ENCODE measurements at places on chromosomes 16 and 17.
A peak's percentile ranks its signal among the peaks of the same experiment; 100 is the strongest.

GRCh38 chr16:19830902-19831560, 53.6 kb downstream of the GPRC5B start:
- no peak for DNase-seq

DNA sequence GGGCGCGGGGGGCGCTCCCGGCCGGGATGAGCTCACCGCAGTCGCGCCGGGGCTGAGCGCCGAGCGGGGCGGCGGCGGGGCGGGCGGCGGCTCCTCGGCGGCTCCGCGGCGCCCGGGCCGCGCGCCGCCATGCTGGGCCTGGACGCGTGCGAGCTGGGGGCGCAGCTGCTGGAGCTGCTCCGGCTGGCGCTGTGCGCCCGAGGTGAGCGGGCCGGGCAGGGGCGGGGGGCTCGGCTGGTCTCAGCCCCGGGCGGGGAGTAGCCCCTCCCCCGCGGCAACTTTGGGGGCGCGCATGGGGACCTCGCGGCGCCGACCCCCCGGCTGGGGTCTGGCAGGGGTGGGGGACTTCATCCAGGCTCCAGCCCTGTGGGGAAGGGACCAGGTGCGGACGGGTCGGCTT, at the start of gene ARHGDIG:
TSS of gene ARHGDIG (plus strand) at position 40 of the 400 bp plus-strand sequence. CDS start at position 130, 90 bp downstream.
- DNase-seq, result no peak

DNA sequence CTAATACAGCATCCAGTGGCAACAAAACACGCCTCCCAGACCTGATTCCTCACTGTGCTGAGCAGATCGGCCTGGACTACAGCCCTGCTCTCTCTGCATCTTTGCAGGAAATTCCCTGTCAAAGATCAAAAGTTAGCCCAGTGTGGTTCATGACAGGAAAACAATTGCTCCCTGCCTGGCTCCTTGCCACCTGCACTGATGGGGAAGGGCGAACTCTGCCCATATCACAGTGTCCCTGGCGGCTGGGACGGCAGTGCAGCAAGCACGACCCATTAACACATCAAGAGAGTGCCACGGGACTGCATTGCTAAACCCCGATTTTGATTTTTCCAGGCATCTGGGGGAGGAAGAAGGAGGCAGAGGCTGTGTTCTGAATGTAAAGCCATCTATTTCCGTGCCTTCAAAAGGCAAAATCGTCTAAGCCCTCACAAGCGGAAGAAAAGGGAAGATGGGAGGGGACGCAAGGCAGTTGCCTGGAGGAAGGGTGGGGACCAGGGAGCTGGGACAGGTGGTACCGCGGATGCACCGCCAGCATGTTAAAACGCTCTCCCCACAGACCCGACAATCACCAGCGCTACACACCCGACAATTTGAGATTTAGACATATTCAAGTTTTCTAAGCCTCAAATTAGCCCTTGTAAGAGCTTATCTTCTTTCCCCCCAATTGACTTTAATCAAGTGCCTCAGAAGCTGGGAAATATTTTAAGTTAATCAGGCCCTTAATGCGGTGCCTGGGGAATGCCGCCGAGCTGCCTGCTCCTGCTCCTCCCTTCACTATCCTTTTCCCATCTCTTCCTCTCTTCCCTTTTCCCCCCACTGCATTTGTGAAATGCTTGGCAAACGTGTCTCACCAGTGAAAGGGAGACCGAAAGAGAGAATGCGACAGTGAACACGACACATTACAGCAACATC, 238.8 kb upstream of the CDH5 start:
- no peak for DNase-seq

DNA sequence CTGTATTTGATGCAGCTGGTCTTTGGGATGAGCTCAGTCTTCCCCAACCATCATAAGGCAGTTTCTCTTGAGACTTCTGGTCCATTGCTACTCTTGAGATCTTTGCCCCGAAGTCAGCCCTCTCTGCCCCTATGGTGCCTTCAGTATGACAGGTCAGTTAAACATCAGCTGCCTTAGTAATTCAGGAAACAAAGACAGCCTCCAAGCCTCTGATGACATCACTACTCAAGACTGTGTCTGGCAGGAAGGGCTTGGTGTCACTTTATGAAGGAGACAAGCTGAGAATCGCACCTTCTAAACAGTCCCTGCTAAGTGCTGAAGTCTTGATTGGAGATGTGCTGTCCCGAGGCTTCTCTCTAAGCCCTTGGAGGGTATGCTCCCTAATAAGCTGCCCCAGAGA, 104.9 kb upstream of the TBX2 start:
- DNase-seq, result peak; percentile 74

DNA sequence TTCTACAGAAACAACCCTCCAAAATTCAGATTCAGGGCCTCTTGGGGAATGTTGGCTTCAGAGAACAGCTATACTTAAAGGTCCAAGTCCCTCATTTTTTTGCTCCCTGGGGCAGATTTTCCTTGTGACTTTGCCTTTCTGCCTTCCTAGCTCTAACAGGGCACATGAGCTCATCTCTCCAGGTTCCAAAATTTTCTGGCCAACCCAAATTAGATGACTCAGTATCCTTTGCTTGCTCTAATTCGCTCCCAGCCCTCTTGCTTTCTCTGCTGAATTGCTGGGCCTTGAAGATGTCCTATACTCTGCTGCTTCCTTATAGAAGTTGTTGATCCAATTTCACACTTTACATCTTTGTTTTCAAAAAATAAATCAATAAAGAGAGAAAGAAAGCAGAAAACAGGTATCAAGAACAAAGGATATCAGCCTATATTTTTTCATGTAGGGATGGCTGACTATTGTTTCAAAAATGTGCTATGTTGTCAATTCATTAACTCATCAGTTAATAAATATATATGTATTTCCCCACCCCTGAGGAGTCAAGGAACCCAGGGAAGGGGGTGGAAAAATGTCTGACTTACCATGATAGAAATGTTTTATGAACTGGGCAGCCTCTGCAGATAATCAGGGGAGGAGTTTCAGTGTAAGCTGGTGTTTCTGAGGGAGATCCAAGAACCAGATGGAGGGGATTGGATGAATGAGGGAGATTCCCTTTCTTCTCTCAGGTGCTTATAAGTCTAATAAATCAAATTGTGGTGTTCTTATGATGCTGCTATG, 1.0 kb upstream of the KRTAP4-2 start:
- no peak for DNase-seq

- no peak for DNase-seq
These were observed 2.7 kb upstream of the C16orf74 start for GRCh38 chr16:85753559-85753958.

DNA sequence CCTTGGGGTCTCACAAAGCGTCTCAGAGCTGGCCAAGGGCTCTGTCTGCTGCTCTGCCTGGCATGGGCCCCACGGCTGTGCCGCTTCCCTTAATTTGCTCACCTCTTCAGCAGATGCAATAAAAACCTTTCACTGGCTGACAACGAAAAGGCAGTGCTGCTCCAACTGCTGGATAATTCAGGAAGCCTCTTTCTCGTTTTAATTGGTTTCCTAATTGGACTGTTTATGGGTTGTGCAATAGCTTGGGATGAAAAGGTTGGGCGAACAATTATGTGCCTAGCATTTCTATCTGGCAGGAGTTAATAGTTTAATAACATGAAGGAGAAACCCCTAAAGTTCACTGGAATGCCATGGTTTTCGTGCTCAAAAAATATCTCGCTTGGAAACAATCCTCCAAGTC, 234.1 kb upstream of the IRX5 start:
- DNase-seq, result no peak

DNA sequence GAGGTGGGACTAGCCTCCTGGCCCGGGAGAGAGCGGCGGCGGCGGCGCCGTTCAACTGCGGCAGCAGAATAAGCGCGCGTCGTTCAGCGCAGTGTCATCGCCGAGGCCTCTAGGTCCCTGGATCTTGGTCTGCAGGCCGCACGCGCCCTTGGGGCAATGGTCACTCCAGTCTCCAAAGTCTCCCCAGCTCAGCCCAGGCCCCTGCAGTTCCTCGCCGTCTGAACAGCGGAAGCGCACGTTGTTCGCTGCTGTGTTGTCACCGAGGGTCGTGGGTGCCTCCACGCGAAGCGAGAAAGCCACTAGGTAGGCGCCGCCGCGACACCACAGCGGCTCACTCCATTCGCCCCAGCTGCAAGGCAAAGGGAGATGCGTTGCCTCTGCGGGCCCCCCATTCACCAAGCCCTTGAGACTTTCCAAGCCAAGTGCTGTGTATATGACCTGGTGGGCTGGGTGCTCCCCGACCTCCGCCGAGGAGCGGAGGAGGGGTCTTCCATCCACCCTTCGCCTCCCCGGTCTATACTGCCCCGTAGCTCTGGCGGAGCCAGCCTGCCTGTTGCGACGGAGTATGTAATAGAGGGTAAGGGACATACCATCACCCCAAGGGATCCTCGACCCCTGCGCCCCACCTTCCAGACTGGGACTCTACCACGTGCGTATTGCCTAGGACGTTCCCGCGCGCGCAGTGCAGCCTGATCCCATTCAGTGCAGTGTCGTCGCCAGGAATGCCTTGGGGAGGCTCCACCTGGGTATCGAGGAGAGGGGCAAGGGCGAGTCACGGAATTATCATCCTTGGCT, 656 bp downstream of the VMO1 start:
- DNase-seq, result no peak

GRCh38 chr16:87457709-87458423, 35.0 kb downstream of the ZCCHC14 start:
- DNase-seq, result peak; percentile 96

GRCh38 chr17:11840052-11840451, 157.2 kb downstream of the ZNF18 start:
- DNase-seq, result no peak

GRCh38 chr17:5044630-5045029, 9.4 kb upstream of the SLC52A1 start:
- no peak for DNase-seq

GRCh38 chr17:19644493-19645210, 3.9 kb upstream of the ALDH3A2 start:
- DNase-seq, result no peak

DNA sequence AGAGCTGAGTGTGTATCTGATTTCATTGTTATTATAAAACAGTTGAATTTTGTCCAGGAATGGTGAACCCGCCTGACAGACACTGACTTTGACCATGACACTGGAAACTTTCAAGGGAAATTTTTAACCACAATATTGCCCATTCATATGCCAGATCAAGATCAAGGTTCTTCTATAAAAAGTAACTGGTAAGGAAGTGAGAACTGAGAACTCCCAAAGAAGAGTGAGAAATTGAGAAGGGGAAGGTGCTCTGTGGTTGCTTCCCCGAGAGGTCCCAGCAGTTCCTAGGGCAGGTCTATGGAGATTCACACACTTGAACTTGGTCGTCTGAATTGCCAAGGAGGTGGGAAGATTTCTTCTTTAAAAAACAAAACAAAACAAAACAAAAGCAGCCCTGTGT, 27.3 kb downstream of the SLC6A4 start:
- no peak for DNase-seq

DNA sequence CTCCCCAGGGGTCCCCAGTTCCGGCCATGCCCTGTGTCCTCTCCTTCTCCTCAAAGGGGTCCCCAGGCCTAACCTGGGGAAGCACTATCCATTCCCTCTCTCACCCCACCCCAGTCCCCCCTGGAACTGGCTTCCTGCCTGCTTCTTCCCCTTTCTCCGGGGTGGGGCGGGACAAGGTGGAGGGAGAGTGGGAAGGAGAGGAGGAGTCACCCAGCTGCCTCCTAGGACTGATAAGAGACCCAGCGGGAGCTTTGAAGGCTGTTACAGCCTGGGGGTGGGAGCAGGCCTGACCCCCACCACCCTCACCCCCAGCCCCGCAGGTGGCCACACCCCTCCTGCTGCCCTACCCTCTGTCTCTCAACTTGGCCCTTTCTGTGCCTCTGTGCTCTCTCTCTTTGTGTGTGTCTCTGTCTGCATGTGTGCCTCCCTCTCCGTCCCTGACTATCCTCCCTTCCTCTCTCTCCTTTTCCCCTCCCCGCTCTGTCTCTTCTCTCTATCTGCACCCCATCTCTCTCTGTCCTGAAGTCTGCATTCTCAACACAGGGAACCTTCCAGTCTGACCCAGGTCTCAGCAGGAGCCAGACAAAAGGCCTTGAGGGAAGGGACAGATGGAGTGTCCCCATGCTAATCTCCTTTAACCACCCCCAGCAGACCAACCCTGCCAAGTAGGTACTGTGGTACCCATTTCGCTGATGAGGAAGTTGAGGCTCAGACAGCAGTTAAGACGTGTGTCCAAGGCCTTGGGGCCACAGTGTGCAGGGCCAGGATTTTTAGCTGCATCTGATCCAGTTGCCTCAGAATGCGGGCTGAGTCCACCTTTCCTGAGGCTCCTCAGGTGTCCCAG, 66.1 kb downstream of the RAB11FIP4 start:
- no peak for DNase-seq
